ENCODE measurements at places on chromosomes 13 and 19.

GRCh38 chr13:40694426-40694825 is 28.0 kb upstream of the FOXO1 start:
- DNase-seq, result no peak

DNA sequence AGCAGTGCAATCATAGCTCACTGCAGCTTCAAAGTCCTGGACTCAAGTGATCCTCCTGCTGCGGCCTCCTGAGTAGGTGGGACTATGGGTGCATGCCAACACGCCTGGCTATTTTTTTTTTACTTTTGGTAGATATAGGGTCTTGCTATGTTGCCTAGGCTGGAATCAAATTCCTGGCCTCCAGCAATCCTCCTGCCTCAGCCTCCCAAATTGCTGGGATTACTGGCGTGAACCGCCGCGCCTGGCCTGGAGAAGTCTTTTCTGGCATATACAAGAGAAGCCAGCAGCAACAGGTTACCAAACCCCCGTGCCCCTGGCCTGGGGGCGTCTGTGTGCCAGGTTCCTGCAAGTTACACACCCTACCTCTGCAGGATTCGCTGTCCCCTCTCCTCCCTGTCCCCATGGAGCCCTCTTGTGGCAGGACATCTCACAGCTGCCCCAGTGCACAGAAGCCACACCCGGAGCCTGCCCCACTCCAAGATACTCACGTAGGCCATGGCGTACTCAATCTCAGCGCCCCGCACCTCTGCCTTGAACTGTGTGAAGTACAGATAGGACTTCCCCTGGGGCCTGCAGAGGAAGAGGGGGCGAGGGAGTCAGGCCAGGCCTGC is 9.9 kb downstream of the MYDGF start:
- no peak for DNase-seq

GRCh38 chr13:78121459-78122348 is 203.1 kb upstream of the EDNRB start:
- DNase-seq, result no peak

DNA sequence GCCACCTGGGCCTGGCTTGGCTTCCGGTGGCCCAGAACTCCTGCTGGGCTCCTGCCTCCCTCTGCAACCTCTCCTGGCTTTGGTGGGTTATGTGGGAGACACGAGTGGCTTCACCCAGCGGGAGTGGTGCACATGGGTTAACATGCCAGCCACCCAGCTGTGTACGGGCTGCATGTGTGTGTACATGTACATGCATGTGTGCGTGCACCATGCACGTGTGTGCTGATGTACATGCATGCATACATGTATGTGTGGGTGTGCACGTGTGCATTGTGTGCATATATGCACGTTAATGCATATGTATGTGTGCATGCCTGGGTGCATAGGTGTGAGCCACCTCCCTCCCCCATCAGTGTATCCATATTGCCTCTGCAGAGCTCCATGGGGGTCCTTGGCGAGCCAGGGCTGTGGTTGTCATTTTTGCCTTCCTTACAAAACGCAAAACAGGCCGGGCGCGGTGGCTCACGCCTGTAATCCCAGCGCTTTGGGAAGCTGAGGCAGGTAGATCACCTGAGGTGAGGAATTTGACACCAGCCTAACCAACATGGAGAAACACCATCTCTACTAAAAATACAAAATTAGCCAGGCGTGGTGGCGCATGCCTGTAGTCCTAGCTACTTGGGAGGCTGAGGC is 12.5 kb downstream of the GNA11 start:
- no peak for DNase-seq

DNA sequence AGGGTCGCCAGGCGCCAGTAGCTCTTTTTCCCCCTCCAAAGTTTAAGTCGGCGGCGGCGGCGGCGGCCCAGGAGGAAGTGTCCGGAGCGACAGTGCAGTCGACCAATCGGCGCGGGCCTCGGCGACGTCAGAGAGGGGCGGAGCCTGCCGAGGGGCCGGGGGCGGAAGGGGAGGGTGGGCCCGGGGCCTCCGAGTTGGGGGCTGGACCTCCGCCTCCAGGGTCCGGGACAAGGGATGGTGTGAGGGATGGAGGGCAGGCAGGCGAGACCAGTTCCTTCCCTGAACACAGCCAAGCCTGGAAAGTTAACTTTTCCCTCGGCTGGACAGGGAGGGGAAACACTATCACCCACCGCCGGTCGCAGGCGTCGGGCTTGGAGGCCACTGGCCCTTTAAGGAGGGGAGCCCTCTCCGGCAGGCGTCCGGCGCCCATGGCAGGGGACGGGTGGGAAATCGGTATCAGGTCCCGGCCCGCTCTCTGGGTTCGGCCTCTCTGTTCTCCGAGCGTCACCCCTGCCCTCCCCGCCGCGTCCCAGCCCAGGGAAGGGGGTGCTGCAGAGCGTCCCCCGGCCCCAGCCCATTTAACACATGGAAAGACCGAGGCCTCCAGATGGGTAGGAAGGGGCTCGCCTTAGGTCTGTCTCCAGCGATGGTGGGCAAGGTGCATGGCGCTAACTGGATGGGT is at the start of gene PRKD2:
TSS of gene PRKD2 (minus strand) at position 81 of the 682 bp plus-strand sequence. CDS start 744 bp downstream, outside the sequence.
- DNase-seq, result no peak

GRCh38 chr19:7242601-7243258 is 51.5 kb downstream of the INSR start:
- DNase-seq, result no peak
